Glutamatergic neuron (in vitro differentiated cells): ENCODE measurements at places on chromosomes 11 and 22.

- DNase-seq: no peak
These were observed 23.7 kb upstream of the BID start for GRCh38 chr22:17797721-17798559.

DNA sequence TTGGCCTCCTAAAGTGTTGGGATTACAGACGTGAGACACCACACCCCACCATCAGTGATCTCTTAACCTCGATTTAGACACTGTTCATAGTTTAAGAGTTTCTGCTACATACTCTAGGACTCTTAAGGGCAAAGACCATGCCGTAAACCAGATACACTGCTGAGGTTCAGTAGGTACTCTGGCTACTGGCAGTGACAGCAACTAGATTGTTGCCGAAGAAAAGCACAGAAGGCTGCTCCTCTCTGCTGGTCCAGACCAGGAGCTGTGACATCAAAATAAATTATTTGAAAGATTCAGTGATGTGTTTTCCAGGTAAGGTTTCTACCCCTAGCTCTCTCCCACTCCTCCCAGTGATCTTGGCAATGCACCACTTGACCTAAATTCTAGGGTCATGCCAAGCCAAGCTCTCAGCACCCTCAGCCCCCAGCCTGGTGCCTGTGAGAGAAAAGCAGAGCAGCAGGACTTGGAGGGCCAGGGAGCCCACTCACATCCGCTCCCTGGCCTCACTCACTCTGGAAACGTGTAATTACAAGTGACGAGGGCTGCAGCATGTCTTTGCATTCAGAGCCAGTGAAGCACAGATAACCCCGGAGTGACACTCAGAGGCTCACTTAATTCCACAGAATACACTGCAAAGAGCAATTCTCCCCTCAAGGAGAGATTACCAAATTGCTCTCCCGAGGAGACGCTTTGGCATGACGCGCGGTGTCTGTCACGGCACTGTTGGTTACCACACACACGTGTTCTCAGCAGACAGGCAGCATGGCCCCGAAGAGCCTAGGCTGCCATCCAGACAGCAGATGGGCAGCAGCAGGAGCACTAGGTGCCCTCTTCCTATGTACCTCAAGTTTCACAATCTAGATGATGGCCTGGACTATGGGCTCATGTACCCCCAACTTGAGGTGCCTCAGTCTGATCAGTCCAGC, 96.9 kb upstream of the PITPNB start:
- peak; percentile 10 for DNase-seq

- DNase-seq: no peak
These were observed 205.8 kb upstream of the TBCEL start for GRCh38 chr11:120818097-120818496.

DNA sequence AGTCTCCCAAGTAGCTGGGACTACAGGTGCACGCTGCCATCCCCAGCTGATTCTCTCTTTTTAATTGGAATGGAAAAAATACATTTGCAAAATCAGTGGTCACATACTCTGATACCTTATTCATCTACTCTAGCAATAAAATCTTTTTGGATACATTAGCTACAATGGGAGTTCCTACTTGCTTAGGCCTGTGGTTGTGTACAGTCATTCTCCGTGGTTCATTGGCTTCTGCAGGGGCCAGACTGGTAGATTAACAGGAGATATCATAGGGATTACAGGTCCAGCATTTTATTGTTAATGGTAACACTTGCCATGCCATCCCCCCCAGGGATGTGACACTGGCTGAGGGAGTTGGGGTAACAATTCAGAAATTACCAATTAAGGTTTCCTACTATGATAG, 140.0 kb downstream of the ADAMTS15 start:
- DNase-seq: no peak
